ENCODE measurements at places on chromosomes 1 and 21.

DNA sequence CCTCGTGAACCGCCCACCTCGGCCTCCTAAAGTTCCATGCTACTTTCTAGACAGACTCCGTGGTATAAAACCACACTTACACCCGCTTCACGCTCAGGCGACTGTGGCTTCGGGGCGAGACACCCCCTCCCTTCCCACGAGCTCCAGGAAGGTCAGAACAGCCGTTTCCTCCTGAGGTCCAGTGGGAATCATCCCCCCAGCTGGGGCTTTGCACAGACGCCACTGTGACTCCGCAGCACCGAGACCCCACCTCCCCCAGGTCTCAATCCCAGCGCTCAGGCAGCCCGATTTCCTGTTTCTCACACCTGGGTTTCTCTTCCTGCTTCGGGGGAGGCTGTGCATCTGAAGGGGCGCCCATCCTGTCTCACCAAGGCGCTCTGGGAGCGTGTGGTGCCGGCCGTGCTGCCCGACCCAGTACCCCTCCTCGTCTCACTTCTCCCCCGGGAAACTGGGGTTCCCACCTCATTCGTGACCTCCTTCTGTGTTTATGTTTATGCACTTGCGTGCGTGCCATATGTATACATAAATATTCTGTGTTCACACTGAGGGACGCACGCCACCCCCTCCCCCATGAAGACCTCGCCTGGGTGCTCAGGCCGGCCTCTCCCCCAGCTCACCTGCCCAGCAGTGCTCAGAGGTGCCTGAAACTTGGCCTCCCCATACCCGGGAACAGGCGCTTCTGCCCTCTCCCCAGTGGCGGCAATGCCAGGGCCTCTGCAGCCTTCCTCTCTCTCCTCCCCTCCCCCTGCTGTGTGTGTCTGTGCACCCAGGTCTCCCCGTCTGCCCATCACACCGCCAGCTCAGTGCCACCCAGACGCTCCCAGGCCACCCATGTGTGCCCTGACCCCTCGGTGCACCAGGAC is 14.6 kb downstream of the SLC35E2B start:
- DNase-seq, result no peak

DNA sequence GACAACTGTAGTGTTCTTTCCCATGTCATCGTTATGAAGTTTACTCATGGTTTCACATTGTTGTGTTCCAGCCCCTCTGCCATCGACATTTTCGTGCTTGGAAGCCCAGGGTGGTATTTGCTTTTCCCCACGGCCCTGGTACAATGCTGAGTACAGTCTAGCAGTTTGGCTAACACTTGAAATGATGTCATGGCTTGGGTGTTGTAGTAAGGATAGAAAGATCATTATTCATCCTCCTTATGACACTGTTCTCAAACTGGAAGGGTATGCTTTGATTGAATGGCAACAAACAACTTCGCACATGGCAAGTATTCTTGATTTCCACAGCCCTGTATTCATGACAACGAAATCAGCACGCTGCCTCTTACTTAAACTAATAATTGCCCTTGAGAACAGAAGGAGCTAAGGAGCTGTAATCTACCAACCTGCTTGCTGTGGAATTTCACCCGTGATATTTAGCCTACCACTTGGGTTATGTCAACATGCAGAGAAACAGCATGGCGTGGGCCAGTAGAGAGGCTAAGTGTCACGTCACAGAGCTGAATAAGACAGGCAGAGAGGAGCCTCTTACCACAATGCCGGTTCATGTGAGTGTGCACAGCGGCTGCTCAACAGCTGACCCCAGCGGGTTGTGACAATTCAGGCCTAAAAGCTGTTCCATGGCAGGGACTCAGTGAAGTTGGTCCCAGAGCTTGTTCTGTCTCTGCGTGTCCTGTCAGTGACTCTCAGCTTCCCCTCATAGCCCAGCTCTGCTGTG is 73.9 kb downstream of the KCNJ6 start:
- DNase-seq, result no peak

DNA sequence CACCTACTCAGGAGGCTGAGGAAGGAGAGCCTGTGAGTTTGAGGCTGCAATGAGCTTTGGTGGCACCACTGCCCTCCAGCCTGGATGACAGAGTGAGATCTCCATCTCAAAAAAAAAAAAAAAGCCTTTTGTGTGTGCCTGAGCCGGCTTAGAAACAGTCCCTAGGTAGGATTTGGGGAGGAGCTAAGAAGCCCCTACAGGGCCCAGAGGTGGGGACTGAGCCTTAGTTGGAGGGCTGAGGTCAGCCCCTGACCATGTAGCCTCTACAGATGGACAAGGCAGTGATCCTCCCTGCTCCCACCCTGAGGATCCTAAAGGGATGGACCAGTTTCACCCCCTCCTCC is 2.5 kb downstream of the ADAMTSL4 start:
- no peak for DNase-seq

DNA sequence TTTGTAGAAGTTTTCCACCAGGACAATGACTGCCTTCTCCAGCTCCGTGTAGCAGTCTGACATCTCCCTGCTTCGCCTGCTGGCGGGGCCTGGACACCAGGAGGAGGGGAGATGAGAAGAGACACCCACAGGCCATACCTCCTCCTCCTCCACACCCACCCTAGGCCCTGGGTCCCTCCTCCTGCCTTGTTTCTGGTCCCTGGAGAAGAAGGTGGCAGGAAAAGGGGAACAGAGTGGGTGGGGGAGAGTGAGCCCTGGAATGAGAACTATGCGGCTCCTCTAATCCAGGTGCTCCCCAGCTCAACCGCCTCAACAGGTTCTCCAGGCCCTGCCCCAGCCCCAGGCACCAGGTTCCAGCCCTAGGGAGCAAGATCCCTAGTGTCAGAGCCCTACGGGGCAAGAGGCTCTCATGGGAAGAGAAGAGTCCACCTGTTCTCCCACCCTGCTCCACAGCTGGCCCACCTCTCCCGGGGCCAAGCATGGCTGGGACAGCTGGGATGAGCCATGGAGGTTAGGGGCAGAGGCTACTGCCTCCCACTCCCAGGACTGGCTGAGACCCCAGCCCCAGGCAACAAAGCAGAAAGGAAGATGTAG is 4.8 kb downstream of the S100A16 start:
- no peak for DNase-seq

GRCh38 chr1:36585569-36586548 is 103.1 kb upstream of the CSF3R start:
- DNase-seq, result no peak

- DNase-seq, result no peak
Observed at GRCh38 chr1:35560256-35561225, 2.9 kb downstream of the NCDN start.

Measured in epithelial cell of proximal tubule (primary cell).